Colonic mucosa (tissue), 4 donors: ENCODE measurements at places on chromosomes 12 and 14. TPM values are rescaled to one million over a fixed set of nuclear protein-coding genes. Genes with fewer than 3 reads are reported as not detected.

HEBP1 gene
- 40.9 TPM for total RNA-seq

FOXA1 gene
- 87.7 TPM for total RNA-seq

WNT1 gene
- not detected for total RNA-seq

DNA sequence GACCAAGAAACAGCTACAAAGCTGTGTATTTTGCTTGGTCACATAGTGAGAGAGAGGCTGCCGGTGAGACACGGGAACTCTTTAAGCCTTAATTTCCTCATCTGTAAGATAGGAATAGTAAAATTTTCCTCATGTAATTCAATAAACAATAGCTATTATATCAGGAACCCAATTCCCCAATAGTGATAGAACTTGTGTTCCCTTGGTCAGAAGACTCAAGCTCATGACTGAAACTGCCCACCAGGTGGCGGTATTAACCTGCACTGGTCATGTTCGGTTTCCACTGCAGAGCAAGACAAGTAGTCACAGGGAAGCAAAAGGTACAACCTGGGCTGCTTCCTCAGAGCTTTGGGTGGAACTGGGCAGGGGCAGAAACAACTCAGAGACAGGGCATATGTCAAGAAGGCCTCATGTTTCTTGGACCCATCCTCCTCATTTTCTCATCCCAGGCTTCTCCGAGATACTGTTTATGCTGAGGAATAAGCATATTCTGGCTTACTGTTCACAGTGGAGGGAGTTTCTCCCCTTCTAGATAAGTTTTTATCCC, 4.2 kb upstream of the AJUBA start:
- no peak overlapping the region for H3K4me3 ChIP-seq
- no peak overlapping the region for H3K27ac ChIP-seq
- H3K4me1 ChIP-seq, result no peaks in the 10 kb centered on the region
- peaks cover 6% of the 10 kb centered on the region for H3K27me3 ChIP-seq
